ENCODE measurements at places on chromosomes 1 and 21.

DNA sequence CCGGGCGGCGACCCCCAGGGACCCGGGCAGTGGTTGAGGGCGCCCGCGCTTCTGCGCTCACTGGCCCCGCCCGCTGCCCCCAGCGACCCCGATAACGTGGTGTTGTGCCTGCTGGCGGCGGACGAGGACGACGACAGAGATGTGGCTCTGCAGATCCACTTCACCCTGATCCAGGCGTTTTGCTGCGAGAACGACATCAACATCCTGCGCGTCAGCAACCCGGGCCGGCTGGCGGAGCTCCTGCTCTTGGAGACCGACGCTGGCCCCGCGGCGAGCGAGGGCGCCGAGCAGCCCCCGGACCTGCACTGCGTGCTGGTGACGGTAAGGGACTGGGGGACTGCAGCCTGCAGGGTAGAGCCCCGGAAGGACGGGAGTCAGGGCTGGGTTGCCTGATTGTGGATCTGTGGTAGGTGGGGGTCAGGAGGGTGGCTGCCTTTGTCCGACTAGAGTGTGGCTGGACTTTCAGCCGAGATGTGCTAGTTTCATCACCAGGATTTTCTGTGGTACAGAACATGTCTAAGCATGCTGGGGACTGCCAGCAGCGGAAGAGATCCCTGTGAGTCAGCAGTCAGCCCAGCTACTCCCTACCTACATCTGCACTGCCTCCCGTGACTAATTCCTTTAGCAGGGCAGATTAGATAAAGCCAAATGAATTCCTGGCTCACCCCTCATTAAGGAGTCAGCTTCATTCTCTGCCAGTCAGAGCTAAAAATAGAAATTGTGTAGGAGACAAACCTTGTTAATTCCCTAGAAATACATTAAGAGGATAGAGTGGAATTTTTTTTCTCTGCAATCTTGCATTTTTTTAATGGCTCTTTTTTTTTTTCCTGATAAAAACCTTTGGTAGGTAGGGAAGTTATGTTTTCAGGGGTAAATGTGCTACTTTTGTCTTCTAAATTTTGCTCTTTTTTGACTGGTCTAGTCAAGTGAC lies 1.5 kb downstream of the GADD45A start:
- DNase-seq, result peak; percentile 95

DNA sequence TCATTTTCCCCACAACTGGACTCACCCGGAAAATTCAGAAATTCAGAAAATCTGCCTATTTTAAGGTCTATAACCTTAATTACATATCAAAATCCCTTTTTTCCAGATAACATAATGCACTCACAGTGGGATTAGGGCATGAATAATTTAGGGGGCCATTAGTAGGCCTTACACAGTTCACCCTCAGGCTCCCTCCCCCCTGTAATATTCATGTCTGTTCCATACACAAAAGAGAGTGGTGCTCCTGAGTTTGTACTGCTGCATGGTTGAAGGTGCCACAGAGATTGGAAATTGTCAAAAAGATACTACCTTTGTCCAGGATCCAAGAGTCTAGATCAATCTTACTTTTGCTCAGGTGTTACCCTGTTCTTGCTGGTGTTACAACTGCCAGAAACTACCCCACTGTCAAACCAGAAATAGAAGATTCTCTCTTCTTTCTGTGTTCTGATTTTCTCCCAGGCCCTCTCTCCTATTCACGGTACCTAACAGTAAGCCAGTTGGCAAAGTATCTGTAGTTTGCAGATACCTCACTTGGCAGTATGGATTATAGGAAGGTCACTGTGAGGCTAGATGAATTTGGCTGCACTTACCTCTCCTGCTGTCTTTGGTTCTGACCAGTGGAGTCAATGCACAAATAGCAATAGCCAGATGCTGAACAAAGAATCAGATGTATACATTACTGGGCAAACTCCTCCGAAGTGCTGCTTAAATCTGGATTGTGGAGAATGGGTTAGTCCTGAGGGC lies 53.2 kb downstream of the C1orf198 start:
- DNase-seq, result no peak

- DNase-seq, result no peak
Observed at GRCh38 chr1:37725851-37726613, 33.7 kb downstream of the CDCA8 start.

- DNase-seq, result no peak
Observed at GRCh38 chr1:17615959-17616358, 76.5 kb downstream of the ARHGEF10L start.

GRCh38 chr1:182357913-182358312 lies 33.7 kb downstream of the GLUL start:
- no peak for DNase-seq

DNA sequence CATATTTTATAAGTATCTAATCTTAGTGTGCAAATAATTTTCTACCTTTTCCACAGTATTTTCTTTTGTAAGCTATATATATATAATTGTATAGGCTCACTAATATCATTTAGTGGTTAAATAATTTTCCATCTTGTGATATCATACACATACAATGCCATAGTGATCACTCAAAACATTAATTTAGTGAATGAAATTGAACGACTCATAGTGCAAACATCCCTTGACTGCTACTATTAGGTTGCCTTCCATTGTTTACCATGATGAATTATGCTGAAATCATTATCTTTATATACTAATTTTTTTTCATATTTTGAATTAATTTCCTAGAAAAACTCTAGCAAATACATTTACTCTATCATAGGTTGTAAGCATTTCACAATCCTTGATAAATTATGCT lies 127.1 kb downstream of the PCNX2 start:
- no peak for DNase-seq

DNA sequence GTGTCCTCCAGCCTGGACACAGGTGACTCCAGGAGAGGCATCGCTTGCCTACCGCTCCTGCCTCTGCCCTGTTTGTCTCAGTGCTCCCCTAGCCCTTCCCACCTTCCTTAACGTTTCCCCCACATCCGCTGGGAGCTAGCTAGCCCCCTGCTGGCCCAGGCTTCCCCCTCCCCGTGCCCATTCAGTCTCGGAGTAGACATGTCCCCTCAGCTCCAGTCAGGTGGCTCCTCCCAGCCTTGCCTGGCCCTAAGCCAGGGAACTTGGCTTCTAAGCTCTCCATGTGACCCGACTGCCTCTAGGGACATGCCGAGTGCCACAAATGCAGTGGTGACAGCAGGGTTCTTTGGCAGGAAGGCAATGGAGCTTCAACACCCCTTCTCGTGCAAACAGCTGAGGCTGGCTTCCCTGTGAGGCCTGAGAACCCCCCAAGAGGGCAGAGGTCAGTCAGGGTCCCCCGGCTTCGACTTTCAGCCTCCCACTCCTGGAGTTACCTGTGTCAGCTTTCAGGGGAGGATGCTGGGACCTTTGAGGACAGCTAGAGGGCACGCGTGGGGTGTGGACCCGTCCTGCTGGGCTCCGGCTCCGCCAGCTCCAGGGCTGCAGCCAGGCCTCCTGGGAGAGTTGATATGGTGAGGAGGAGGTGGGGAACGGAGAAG lies 16.2 kb downstream of the DRAXIN start:
- DNase-seq, result no peak

GRCh38 chr1:41315146-41315822 lies 46.0 kb upstream of the FOXO6 start:
- peak; percentile 54 for DNase-seq

GRCh38 chr1:223076362-223076761 lies 66.7 kb downstream of the TLR5 start:
- no peak for DNase-seq

GRCh38 chr1:30668546-30669327 lies 54.6 kb downstream of the MATN1 start:
- no peak for DNase-seq

GRCh38 chr1:160077486-160077885 lies 3.9 kb upstream of the KCNJ9 start:
- no peak for DNase-seq

- DNase-seq, result no peak
Observed at GRCh38 chr1:65457868-65458267, 37.4 kb downstream of the LEPR start.

DNA sequence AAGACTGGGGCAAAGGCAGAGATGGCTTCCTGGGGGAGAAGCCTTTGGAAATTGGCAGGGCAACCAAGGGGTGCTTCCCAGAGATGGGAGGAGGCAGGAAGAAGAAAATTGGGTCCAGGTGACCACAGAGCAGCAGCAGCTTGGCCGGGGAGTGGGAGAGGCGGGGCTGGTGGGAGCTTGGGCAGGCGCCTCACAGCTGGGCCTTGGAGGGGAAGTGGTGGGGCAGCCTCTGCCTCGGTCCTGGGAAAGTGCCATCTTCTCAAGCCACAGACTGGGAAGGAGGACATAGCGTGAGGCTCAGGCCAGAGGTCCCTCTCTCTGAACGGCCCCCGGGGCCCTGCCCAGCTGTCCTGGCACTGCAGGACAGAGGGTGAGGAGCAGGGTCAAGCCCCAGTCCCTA lies 24.0 kb upstream of the WASF2 start:
- no peak for DNase-seq

All from brain microvascular endothelial cell (primary cell).